ENCODE measurements at places on chromosomes 13 and 19.

DNA sequence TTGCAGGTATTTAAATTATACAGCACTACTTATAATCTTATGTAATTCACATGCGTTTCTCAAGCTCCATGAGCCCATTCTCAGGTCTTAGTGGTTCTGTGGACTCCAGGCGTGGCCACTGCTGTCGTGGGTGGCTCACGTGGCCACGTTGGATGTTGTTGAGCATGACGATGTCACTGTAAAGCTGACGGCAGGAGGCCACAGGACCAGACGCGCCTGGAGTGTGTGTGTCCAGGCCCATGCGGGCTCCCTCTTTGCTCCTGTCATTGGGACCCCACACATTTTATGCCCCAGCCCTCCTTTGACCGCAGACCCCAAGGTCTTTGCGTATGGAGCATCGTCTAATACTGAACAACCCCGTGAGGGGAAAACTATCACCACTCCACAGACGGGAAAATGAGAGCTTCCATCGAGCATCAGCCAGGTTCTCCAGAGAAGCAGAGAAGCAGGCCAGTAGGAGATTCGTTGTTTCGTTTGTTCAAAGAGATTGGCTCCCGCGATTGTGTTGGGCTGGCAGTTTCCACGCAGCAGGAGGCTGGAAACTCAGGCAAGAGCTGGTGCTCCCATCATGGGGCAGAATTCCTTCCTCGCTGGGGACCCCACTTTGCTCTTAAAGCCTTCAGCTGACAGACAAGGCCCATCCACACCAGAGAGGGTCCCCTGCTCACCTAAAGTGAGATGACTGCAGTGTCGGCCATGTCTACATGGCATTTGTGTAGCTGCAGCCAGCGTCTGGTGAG lies 129.3 kb upstream of the SPACA7 start:
- no peak for DNase-seq

DNA sequence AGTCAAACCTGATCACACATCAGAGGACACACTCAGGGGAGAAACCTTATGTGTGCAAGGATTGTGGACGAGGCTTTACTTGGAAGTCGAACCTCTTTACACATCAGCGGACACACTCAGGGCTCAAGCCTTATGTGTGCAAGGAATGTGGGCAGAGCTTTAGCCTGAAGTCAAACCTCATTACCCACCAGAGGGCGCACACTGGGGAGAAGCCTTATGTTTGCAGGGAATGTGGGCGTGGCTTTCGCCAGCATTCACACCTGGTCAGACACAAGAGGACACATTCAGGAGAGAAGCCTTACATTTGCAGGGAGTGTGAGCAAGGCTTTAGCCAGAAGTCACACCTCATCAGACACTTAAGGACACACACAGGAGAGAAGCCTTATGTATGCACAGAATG lies 8.2 kb upstream of the ZNF527 start:
- no peak for DNase-seq

- no peak for DNase-seq
These were observed 485.2 kb downstream of the ZNF536 start for GRCh38 chr19:30857388-30857787.

DNA sequence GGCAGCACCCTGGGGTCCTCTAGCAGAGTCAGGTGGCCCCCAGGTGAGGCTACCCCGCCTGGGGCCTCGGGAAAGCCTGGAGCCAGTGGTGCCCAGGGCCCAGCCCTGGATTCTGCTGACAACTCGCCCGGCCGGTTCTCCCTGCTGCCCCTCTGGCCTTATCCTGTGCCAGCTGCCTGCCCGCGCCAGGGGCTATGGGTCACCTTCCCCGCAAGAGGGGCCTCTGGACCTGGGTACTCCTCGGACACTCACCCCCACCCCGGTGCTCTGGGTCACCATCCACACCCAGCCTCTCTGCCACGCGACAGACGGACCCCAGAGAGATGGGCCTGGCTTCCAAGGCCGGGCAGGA lies 24.0 kb downstream of the ZBTB7A start:
- no peak for DNase-seq

- no peak for DNase-seq
These were observed 630 bp downstream of the NUCB1 start for GRCh38 chr19:48900477-48901406.

DNA sequence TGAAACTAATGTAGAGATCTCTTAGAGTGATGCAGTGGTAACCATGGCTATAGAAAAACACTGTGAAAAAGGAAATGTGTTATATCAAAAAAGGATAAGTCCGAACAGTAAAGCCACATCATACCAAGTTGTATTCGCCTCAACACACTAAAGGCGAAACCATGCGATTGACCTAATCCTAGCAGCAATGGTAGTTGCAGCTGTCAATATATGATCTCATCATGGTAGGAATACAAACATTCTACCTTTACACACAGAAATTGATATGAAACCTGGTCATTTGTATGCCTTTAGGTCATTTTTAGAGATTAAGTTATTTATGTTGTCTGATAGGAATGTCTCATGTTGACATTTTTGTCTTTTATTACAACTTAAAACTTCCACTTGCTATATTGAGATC lies 271.9 kb downstream of the SLITRK6 start:
- no peak for DNase-seq

DNA sequence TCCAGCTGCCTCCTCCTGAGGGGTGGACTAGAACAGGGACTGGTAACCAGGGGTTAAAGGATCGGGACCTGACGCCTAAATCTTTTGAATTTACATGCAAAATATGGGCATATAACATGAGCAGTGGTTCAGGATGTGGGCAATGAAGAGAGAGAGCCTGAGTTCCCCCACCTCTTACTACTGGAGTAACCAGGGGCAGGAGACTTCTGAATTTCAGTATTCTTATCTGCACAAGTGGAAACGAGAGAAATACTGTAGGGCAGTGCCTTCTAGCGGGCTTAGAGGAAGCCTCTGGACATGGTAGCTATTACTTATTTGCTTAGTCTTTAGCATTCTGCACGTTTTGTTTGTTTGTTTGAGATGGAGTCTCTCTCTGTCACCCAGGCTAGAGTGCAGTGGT lies 26.3 kb downstream of the BCAT2 start:
- DNase-seq, result no peak

DNA sequence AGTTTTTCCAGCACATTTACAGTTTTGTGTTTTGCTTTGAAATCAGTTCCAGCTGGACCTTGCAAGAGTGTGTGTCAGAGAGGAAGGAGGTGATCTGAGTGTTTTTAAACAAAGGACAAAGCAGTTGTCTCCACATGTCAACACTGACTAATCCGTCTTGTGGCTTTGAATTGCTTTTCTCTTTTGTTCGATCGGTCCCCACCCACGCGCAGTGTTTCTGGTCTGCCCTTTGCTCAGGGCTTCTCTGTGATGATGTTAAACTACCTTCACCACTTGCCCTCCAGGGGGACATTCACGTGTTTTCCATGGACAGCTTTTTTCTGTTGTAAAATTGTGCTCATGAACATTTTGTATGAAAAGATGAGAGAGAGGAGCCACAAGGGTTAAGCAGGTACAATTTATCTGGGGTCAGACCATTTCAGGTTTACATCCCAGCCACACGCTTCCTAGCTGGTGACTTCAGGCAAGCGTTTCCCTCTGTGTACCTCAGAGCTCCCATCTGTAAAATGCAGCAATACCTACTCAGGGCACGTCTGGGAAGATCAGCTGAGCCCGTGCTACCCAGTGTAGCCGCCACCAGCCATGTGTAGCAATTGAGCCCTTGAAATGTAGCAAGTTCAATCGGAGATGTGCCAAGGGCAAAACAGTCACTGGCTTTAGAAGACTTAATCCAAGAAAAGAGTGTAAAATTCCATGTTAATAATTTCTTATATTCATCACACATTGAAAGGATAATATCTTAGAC lies 13.5 kb upstream of the PLA2G4C start:
- no peak for DNase-seq

DNA sequence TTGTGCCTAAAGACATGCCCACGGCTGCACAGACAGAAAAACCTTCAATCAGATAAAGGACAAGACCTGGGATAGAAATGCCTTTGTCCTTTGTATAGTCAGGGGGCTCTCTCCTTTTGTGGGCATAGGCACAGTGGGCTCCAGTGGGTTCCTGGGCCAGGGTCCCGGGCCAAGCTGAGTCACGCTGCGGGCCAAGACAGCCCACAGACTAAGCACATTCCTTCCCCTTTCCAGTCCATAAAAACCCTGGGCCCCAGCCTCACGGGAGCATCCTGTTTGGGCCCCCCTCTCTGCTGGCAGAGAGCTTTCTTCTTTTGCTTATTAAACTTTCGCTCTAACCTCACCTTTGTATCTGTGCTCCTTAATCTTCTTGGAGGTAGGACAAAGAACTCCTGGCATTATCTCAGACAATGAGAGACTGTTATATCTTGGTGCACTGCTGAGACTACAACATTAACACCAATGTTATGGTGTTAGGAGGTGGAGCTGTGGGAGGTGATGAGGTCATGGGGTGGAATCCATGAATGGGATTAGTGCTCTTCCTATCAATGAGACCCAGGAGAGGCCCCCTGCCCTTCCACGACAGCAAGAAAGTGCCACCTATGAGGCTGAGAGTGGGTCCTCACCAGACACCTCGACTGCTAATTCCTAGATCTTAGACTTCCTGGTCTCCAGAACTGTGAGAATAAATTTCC lies 20.8 kb upstream of the FBXL3 start:
- DNase-seq, result no peak

- no peak for DNase-seq
These were observed 194.0 kb downstream of the NDFIP2 start for GRCh38 chr13:79674765-79675515.
